ENCODE measurements at places on chromosomes 13 and 19.

- DNase-seq = no peak
Observed at GRCh38 chr19:1590641-1591397, 1.8 kb downstream of the MBD3 start.

- no peak for DNase-seq
Observed at GRCh38 chr13:96963786-96964475, 30.3 kb downstream of the OXGR1 start.

GRCh38 chr13:78046331-78046730, 127.7 kb upstream of the EDNRB start:
- no peak for DNase-seq

DNA sequence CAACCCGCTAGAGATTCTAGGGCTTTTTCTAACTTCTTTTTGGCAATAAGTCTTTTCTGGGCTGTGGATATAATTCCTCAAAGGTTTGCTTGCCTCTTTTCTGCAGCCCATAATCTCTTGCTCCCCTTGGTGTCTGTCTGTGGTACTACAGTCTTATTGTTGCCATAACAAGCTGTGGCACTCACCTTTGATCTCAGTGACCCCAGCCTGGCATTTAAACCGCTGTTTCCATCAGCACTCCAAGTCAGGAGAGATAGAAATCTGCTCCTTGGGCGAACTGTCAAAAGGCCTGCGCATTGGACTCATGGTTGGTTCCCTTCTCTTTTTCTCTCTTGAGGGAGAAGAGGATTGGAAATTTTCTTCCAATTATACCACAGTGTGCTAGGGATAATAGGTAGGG, 14.5 kb upstream of the MPHOSPH8 start:
- no peak for DNase-seq

DNA sequence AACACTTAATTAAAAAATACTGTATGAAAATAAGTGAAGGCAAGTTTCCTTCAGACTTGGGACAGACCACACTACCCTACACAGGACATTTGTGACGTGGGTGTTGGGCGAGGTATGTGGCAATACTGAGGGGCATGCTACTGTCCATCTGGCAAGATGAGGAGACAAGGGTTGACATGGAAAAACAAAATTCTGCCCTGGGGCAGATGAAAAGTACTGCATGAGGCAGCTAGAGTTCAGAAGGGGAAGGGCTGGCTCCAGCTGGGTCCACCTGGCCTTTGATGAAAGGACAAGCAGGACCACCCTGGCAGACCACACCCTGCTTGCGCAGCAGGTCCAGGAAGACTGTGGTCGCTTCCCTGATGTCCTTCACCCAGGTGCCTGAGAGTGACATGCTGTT, 43.2 kb downstream of the LATS2 start:
- DNase-seq = no peak

DNA sequence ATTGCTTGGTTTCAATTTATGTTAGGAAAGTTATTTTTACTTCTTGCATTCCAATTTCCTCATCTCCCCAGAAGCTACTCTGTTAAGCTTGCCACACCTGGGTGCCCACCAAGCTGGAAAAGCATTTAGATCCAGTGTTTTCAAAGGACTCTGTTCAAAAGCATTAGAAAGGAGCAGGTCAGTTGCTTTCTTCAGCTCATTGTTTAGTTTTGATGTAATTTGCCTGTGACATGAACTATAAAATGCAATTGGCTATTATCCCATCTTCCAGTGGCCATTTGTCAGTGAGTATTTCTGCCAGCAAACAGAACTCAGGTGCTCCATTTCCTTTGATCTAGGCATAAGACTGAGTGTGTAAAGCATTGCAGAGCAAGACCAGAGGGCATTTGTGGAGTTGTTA, 46.7 kb upstream of the RNF113B start:
- DNase-seq = no peak

DNA sequence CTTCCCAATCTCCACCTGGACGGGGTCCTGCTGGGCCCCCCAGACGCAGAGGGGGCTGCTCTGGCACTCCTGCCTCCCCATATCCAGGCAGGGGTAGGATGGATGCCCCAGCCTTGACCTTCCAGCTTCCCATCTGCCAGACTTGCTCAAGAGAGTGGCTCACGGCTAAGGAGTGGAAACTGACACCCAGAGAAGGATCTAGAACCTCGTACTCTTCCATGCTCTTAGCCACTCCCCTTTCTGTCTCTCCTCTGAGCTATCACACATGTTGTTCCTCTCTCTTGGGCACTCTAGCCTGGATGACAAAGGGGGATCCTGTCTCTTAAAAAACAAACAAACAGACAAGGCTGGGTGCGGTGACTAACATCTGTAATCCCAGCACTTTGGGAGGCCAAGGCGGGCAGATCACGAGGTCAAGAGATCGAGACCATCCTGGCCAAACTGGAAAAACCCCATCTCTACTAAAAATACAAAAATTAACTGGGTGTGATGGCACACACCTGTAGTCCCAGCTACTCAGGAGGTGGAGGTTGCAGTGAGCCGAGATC, 12.2 kb upstream of the FUT5 start:
- no peak for DNase-seq

DNA sequence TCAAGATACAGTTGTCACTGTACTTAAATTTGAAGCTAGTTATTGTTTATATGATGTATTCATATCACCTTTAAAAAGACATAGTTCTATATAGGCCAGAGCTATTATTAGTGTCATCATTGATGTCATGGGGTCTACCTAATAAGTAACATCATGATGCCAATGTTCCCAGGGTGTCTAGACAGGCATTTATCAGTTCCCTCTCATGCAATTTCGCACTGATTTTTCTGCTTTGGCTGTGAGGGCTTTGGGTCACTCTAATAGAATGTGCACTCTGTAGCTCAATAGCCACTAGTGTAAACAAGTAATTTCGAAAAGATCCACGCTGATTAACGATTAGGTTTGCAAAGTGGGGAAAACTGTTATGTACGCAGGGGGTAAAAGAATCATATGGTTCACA, 1651.3 kb downstream of the SLITRK5 start:
- no peak for DNase-seq

DNA sequence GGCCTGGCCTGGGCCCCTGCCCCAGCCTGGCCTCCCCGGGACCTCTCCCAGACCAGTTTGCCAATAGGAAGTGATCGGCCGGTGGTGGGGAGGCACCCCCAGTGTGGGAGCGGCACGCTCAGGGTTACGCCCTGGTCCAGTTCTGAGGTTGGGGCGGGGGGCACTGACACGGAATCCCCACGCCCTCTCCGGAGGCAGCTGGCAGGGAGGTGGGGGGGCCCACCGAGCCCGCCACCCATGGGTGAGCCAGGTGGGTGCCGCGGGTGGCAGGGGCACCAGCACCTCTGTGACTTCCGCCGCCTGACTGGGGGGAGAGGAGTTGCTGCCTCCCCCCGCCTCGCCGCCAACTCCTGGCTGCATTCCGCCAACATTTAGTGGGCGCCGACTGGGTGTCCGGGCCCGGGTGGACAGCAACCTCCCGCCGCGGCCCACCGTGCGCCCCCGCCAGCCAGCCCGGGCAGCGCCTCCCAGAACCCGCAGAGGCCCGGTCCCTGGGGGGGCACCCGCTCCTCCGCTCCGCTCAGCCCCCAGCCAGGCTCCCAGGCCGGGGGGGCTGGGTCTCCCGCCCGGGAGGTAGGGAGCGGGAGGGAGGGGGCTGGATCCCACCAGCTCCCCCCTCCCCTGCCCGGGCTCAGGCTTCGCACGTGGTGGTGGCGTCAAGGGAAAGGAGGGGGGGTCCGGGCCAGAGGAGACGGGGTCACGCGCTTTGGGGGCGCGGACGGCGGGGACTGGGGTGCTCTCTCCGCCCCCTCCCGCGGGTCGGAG, 2.0 kb downstream of the ZBTB7A start:
- no peak for DNase-seq

- no peak for DNase-seq
Observed at GRCh38 chr19:45162608-45163143, 1.9 kb upstream of the NKPD1 start.

- peak; percentile 12 for DNase-seq
Observed at GRCh38 chr13:25232937-25233515, 54.3 kb downstream of the MTMR6 start.

GRCh38 chr19:49799798-49800376, 13.2 kb downstream of the FUZ start:
- no peak for DNase-seq

DNA sequence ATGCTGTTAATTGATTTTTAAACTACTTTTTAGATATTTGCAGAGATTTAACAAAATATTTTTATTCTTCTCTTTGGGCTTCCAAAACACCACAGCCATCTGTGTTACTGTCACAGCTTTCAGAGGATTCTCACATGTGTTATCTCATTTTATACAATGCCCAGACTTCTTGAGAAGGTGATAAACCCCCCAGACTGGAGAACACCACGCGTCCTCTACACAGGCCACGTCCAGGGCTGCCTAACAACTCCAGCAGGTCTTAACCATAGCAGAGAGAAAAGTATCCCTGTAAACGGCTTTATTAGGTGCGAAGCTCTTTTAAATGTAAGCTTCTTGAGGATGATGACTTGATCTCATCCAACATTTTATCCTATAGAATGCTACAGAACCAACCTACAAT, 2.0 kb downstream of the GPR183 start:
- DNase-seq = no peak

- DNase-seq = peak; percentile 74
Observed at GRCh38 chr13:91647361-91647990, 249.1 kb downstream of the GPC5 start.

DNA sequence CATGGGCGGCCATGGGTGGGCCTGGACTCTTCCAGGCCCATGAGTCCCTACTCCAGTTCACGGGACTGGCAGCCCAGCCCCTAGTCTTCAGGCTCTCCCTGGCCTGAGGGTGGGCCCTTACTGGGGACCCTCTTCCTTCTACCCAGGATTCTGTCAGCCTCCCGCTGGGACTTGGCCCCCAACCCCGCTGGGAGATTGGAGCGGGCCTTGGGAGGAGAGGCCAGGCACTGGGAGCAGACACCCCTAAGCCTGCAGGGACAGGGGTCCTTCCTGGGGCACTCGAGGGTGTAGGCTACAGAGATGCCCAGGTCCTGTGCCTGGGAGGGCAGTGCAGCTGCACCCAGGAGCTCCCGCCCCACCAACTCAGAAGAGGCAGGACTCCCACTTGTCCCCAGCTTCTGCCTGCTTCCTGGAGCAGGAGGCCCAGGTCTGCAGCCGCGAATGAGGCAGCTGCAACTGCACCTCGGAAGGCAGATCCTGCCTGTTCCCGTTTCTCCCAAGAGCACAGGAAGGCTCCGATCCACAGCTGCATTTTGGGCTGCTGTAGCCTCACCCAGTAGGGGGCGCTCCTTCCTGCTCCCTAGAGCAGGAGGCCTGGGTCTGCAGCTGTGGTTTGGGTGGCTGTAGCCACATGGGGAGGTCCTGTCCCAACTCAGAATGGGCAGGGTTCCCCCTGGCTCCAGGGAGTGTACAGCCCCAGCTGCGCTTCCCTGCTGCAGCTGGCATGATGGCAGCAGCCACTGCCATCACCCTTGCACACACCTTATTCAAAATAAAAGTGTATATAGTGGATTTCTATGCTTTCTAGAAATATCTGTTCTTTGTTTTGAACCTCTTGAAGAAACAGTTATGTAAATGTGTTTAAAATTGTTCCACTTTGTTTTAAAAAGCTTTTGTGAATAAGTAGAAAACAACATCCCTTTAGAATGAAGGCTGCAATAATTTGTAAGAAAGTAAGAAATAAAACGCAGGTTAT, 46.8 kb downstream of the TEX26 start:
- no peak for DNase-seq

DNA sequence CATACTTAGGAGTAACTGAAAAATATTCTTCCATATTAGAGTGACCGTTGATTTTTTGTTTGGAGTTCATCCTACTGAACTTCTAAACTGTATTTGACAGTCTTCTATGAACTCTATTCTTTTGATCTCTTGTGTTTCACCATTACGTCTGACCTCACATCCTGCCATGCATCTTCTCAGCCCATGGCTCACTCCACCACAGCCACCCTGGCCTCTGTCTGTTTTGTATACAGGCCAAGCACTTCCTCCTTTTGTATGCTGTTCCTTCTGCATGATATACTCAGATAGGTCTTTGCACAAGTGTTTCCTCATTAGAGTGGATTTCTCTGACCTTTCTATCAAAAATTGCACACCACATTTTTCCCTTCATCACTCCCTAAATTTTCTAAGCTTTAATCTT, 119.9 kb downstream of the MAB21L1 start:
- no peak for DNase-seq

DNA sequence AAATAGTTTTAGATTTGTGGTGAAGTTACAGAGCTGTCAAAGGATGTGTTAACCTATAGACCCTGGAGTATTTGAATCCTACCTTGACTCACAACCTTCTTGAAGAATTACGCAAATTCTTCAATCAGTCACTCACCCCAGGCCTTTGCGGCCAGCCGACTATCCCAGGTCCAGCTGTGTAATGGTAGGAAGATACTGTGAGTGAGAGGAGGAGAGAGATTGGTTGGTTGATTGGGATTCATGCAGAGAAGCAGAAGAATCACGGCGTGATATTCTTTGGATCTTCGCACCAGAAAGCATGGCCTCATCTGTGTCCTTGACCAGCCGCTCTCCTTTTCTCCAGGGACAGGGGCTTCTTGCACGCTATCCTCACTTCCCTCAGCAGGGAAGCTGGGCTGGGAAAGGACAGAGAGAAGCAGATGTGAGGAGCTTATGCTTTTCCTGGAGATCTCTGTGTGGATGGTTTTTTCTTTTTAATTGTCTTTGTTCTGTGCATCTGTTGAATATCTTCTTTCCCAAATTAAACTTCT, 249.1 kb downstream of the GGACT start:
- no peak for DNase-seq

- no peak for DNase-seq
Observed at GRCh38 chr19:5108123-5108596, 139.2 kb downstream of the KDM4B start.

GRCh38 chr19:41426952-41427646, at the start of gene B3GNT8:
B3GNT8 (minus strand) TSS chr19:41427374; CDS start chr19:41426778, 596 bp downstream.
- DNase-seq = no peak

GRCh38 chr13:112711528-112712265, 21.9 kb downstream of the ATP11A start:
- peak; percentile 97 for DNase-seq

DNA sequence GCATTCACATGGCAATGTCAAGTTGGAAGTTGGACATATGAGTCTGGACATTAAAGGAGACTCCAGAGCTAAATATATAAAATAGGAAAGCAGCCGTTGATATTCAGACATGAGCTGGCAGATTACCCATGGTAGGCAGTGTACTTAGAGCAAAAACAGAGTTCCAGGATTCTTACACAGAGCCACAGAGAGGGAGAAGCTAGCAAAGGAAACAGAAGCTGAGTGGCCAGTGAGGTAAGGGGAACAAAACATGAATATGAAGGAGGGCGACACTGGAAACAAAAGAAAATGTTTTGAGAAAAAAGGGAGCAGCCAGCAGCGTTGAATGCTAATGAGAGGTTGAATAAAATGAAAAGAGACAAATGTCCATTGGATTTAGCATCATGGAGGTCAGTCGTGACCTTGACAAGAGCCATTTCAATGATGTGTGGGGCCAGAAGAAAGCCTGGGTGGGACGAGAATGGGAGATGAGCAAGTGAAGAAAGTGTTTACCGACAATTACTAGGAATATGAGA, 198.4 kb downstream of the POU4F1 start:
- DNase-seq = no peak

GRCh38 chr19:18856385-18857126, 24.8 kb downstream of the UPF1 start:
- DNase-seq = no peak

All from retinal pigment epithelial cell (primary cell).